ENCODE measurements at places on chromosomes 11 and 22. TPM values are rescaled to one million over a fixed set of nuclear protein-coding genes. Genes with fewer than 3 reads are reported as not detected.
A peak's percentile ranks its signal among the peaks of the same experiment; 100 is the strongest.

- no peaks in the 10 kb centered on the region for H3K4me1 ChIP-seq
- no peaks in the 10 kb centered on the region for H3K36me3 ChIP-seq
- H3K27me3 ChIP-seq: no peaks in the 10 kb centered on the region
- H3K4me3 ChIP-seq: no peak overlapping the region
- DNase-seq: no peak
Measured at GRCh38 chr11:116888024-116888423, 50.6 kb upstream of the APOA1 start.

- H3K27me3 ChIP-seq: no peaks in the 10 kb centered on the region
- no peak for DNase-seq
- no peaks in the 10 kb centered on the region for H3K4me1 ChIP-seq
- no peak overlapping the region for H3K27ac ChIP-seq
- H3K36me3 ChIP-seq: no peaks in the 10 kb centered on the region
- H3K4me3 ChIP-seq: no peak overlapping the region
Measured at GRCh38 chr22:47071078-47071806, 308.8 kb downstream of the TBC1D22A start.

DNA sequence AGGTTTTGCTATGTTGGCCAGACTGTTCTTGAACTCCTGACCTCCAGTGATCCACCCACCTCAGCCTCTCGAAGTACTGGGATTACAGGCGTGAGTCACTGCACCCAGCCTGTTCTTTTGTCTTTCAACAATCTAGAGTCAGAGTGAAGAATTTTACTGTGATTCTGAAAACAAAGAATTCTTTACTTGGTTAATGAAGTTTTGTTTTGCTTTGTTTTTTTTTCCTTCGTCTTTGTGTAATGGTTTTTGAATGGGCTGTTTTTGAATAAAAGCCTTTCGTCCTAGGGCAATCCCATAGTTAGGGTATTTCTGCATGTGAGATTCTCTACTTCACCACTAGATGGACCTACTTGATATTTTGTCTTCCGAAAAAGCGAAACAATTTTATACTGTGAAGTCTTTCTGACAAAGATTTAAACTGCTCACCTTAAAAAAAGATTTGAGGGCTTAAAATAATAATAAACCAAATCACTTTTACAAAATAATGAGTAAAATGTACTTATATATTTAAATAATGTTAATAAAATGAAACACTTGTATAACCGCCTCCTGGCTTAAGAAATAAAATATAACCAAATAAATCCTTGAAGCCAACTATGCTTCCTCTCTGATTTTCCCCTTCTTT lies 43.4 kb upstream of the SC5D start:
- no peaks in the 10 kb centered on the region for H3K36me3 ChIP-seq
- no peak overlapping the region for H3K27ac ChIP-seq
- no peaks in the 10 kb centered on the region for H3K27me3 ChIP-seq
- H3K4me3 ChIP-seq: peak overlapping the region; percentile 20
- no peak for DNase-seq

DNA sequence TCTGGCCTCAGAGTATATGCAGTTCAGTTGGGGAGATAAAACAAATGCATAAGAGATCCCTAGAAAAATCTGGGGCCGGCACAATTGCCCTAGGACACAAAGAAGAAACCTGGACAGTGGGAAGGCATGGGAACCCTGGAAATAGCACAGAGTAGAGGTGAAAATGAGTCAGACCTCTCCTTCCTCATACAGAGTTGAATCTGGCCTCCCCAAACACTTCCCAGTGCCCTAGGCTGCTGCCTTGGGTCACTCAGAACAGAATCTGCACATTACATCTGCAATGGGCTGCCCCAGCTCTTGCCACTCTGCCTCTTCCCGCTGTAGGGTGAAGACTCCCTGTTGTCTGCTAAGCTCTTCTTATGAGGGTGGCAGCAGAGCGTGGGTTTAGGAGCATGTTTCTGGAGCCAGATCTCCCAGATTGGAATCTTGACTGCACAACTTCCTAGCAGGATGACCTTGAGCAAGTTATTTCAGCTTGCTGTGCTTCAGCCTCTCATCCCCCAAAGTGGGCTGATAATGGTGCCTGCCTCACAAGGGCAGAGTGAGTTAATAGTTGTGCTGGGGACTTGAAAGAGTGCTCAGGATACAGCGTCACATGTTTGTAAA lies 47.1 kb upstream of the NECTIN1 start:
- no peak overlapping the region for H3K27ac ChIP-seq
- no peaks in the 10 kb centered on the region for H3K27me3 ChIP-seq
- H3K4me1 ChIP-seq: peaks cover 7% of the 10 kb centered on the region
- DNase-seq: no peak
- H3K36me3 ChIP-seq: no peaks in the 10 kb centered on the region
- no peak overlapping the region for H3K4me3 ChIP-seq

- peak overlapping the region; percentile 79 for H3K4me3 ChIP-seq
- no peak for DNase-seq
- H3K27me3 ChIP-seq: no peaks in the 10 kb centered on the region
- H3K4me1 ChIP-seq: no peaks in the 10 kb centered on the region
- no peaks in the 10 kb centered on the region for H3K36me3 ChIP-seq
- H3K27ac ChIP-seq: no peak overlapping the region
Measured at GRCh38 chr22:44023404-44024287, 456 bp upstream of the PARVB start.

DNA sequence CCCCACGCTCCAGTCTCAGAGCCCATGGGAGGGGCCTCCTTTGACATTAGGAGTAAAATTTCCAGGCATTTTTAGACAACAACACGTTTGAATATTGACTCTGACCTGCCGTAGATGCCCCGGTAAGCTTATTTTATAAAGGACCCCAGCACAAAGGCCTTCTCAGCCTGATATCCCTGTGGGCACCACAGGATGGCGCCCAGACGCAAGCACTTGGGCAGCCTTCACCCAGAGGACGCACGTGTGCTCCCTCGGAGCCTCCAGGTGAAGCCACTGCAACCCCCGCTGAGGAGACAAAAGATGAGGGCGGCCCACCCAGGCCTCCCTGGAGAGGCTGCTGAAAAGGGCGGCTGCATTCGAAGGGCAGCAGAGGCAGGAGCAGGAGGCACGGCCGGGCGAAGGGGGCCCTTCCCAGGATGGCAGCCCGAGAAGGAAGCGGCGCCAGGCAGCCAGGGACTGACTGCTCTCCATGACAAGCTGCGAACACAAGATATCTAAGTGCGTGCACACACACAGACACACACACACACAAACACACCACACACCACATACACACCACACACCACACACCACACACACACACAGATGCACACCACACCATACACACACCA lies 15.2 kb upstream of the TH start:
- no peak for DNase-seq
- H3K4me1 ChIP-seq: no peaks in the 10 kb centered on the region
- no peak overlapping the region for H3K4me3 ChIP-seq
- H3K27me3 ChIP-seq: no peaks in the 10 kb centered on the region

DNA sequence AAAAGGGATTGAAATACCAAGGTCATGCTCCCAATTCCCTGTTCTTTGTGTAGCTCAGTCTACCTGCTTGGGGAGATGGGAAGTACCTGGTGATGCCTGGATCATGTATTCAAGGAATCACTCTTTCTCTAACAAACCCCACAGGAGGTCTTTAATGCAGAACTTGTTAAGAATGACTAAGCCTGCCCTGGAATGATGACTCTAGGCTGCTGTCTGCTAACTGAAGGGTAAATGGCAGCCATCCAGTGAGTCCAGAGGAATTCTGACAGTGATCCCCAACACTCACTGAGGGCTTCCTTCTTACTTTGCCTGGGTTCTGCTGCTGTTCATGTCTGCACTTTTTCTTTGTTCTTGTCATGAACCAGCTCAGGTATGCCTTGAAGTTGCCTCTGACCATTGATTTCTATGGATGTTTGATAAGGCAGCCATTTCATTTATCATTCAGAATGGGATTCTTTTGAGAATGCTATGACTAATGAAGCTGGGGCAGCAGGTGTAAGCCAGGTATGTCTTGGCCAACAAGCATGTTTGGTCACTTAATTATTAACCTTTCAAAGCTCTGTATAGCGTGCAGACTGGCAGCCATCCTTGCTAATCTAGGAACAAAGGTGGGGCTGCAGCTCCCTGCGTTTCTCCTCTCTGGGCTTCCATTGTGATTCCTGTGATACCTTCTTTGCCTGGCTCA lies 11.4 kb downstream of the PRSS23 start:
- H3K27me3 ChIP-seq: no peaks in the 10 kb centered on the region
- H3K4me3 ChIP-seq: no peak overlapping the region
- DNase-seq: no peak
- H3K36me3 ChIP-seq: peaks cover 8% of the 10 kb centered on the region
- H3K4me1 ChIP-seq: peaks cover 15% of the 10 kb centered on the region
- no peak overlapping the region for H3K27ac ChIP-seq

GRCh38 chr11:83115551-83115950 lies 41.4 kb upstream of the PCF11 start:
- H3K4me1 ChIP-seq: peaks cover 3% of the 10 kb centered on the region
- peak overlapping the region; percentile 29 for H3K4me3 ChIP-seq
- DNase-seq: no peak
- no peaks in the 10 kb centered on the region for H3K36me3 ChIP-seq

Gene A4GALT
- total RNA-seq: 77.3 TPM

Gene GTSE1
- 0.92 TPM for total RNA-seq

Gene OSM
- 27.1 TPM for total RNA-seq

Gene USH1C
- not detected for total RNA-seq

Gene PHF5A
- total RNA-seq: 13.8 TPM
